ENCODE measurements at places on chromosomes 2 and 18. TPM values are rescaled to one million over a fixed set of nuclear protein-coding genes. Genes with fewer than 3 reads are reported as not detected.

GRCh38 chr2:40123746-40124145 is 328.1 kb downstream of the SLC8A1 start:
- no peak for DNase-seq

DNA sequence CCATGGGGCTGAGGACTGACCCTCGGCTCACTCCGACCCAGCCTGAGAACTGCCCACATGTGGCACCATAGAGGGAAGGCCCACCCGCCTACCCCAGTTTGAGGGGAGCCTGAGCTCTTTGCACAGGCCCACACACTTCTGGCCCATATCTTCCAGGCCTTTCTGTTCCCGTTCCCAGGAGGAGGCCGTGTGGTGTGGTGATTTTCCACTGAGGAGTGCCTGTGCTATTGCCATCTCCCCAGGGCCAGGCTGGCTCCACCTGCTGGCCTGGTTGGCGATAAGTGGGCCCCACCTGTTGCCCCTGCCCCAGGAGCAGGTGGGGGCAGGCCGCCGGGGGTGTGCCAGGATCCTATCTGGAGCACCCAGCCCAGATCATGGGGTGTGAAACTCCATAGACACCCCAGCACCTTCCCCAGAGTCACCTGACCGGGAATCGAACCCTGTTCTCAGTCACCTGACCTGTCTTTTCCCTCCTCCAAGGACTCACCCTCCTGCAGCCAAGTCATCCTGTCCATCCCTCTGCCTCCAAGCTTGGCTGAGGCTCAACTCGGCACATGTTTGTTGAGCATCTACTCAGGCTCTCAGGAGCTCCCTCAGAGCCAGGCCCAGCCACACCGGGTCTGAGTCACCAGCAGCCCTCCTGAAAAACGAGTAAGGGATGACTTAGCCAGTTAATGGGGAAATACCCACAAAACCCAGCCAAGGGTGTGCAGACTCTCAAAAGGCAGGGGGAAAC is 120.1 kb downstream of the CYP26B1 start:
- DNase-seq, result peak; percentile 67

DNA sequence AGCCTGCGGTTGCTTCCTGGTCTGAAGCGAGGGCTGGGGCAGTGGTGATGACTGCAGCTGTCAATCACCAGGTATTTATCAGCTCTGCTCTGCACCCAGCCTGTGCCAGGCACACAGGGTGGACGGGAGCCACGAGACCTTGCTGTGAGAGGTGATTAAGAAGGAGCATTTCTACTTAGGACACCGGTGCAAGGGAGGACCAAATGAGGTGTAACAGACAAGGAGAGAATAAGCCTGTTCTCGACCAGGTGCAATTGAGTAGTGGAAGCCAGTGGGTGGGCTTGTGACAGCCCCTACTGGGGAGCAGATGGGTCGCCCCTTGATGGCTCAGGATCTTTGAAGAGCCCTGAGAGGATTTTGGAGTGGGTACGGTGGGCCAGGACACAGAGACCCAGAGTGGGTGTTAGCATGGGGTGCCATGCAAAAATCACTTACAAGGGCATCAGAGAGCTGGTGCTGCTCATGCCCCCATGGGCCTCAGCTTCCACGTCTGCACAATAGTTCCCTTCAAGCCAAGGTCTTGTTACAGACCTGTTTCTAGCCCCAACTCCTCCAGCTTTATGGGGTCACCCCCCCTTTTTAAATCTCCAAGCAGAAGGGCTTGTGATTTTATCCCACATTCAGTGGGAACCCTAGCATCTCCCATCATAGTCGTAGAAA is 24.6 kb downstream of the GPR55 start:
- DNase-seq, result peak; percentile 50

Gene AQP12B
- total RNA-seq, result not detected

DNA sequence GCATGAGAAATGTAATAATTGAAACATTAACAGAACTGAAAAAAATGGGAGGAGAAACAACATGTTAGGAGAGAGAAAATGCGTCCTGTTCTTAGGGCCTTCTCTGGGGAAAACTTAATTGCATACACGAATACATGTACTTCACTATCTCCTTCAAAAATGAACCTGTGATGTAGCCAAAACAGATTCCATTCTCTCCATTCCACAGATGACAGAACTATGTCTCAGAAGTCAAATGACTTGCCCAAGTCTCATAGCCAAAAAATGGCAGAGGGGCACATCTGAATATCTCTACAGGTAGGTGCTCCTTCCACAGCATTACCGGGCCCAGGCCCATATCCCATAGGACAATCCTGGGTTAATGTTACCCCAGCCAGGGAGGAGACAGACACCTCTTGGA is 3.9 kb upstream of the DCTN1 start:
- no peak for DNase-seq

DNA sequence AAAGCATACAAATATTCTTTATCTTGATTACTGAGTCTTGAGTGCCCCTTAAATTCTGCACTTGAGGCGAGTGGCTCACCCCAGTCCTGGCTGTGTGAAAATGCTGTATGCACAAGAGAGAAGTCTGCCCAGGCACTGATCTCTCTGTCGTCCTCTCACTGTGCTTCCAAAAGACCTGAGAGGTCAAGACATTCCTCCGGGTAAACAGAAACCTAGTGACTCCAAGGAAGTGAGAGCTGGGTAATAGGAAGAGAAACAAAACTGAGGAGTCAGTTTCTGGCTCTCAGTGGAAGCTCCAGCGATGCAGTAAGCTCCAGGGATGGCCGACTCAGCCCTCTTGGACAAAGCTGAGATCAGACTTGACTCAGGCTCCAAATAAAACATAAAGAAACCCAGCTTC is 70.9 kb downstream of the AAK1 start:
- peak; percentile 63 for DNase-seq

DNA sequence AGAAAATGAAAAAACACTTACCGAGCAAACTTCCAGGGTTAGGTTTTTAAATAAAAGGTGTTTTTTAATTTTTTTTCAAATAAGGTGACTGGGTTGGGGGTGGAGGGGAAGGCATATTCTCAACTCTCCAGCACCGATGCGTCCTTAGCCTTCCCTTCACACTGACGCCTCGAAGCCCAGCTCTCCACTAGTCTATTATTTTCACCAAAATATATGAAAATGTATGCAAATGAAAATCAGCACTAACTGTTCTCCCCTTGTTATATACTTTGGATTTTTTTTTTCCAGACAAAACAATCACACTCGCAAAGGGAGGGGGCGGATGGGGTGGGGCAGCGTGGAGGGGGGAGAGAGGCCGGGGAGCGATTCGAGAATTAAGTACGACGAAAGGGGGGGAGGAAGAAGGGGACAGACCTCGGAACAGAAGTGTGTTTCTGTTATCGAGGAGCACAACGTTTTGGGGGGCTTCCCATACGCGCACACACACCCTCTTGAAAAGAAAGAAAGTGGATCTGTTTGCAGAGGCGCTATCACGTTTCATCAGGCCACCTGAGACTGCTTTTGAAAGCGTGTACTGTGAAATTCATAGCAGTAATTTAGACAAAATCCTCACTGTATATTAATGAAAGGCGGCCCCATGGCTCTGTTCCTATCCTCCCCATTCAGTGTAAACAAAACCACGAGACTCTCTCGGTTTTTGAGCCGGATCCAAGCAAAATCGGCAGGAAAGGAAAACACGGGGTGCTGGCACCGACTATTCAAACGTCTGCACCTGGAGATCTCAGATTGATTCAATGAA is 2.4 kb upstream of the POU3F3 start:
- DNase-seq, result no peak

GRCh38 chr2:48885841-48886240 is 130.3 kb upstream of the LHCGR start:
- DNase-seq, result no peak

- DNase-seq, result no peak
Measured at GRCh38 chr2:38180754-38181153, 104.8 kb upstream of the CYP1B1 start.

DNA sequence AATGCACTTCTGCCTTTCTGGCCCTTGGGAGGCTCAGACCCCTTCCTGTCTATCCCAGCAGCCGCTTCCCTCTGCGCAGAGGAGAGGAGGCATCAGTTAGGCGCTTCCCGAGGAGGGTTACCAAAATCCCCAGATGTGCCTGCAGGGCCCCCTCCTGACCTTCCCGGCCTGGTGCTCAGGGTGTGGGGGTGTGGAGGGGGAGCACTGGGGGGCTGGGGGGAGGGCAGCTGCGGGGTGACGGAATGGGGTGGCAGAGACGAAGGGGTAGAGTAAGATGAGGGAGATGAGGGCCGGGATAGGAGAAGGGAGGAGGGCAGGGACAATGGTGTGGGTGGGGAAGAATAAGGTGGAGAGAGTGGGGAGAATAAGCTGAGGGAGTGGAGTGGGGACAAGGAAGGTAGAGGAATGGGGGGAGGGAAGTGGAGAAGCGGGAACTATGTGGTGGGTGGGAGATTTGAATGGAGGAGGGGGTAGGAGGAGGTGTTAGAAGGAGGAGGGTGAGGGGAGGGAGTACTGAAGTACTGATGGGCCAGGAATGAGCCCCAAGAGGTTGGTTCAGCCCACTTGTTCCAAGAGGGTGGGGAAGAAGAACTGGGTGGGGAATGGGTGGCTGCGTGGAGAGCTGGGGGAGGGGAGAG is 6.5 kb upstream of the ZAP70 start:
- no peak for DNase-seq

GRCh38 chr18:41761333-41762018 is 193.6 kb upstream of the PIK3C3 start:
- DNase-seq, result no peak

Gene KCNG2
- 1.1 TPM for total RNA-seq

DNA sequence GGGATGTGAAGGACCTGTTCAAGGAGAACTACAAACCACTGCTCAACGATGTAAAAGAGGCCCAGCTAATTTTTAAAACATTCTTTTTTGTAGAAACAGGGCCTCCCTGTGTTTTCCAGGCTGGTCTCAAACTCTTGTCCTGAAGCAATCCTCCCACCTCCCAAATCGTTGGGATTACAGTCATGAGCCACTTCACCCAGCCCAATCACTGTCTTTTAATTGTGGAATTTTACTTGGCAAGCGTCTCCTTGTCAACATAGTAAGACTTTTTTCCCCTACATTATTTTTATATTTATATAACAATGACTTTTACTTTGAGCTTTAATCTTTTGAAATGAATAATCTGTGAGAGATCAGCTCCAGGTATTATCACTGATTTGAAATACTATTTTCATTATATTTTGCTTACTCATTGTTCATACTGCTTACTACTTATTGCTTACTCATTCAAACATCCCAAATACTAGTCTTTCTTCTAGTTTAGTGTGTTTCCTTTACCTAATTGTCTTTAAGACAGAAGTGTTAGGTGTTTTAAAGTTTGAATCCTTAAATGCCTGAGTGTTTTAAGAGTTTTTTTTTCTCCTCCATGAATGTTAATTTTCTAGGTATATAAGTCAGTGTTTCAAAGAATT is 48.9 kb downstream of the PTPN4 start:
- DNase-seq, result no peak

DNA sequence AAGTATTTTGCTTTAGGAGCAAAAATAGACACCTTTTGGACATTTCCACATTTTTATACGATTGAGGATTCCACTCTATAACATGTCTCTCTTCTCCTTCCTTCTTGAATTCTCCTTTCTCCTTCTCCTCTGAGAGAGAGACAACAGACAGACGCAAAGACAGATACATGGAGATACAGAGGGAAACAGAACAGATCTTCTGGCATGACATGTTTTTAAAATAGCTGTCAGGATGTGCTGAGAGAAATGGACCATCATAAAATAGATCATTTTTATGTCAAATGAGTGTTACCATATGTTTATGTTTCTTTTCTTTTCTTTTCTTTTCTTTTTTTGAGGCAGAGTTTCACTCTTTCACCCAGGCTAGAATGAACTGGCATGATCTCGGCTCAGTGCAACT is 44.4 kb upstream of the ZNF532 start:
- no peak for DNase-seq

Gene WDFY1
- total RNA-seq, result 56.5 TPM

GRCh38 chr18:38262661-38263060 is 697.1 kb upstream of the CELF4 start:
- DNase-seq, result no peak

DNA sequence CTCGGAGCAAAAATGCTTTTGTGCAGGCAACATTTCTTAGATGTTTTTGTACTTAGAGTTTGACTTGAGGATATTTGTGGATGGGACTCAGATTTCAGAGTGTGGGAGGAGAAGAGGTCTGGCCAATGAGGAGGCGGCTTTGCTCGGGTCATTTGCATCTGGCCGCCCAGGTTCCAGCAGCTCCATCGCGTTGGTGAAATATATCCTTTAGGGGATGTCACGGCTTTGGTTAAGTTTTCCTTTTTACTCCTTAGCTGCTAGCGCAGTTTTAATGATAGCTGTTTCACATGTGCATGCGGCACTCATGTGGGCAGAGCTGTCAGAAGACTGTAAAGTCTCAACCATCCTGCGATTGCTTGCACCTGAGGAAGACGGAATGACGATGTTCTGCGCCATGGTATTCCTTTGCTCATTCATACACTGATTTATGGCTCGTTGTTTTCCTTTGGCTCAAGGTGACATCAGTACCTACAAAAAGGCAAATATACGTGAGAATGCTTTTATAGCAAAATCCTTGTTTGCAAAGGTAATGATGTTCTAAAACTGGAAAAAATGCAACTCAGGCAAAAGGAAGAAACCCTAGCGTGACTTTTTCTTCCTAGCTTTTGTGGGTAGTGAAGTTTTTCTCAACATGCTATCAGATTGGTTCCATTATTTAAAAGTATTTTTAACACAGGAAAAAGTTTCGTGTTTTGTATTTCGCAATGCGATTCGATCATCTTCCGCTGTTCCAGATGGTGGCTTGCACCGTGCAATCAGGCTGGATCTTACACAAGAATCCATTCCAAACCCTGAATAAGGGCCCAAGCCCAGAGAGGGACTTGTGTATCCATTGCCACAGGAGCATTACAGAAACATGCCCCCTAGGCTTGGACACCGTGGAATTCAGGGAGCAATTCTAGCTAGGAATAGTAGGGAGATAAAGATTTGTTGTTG is 70.5 kb upstream of the ZNF516 start:
- peak; percentile 80 for DNase-seq

Gene TEKT4
- total RNA-seq, result not detected

Gene IL1A
- total RNA-seq, result not detected

Gene LDLRAD4
- total RNA-seq, result 112 TPM

DNA sequence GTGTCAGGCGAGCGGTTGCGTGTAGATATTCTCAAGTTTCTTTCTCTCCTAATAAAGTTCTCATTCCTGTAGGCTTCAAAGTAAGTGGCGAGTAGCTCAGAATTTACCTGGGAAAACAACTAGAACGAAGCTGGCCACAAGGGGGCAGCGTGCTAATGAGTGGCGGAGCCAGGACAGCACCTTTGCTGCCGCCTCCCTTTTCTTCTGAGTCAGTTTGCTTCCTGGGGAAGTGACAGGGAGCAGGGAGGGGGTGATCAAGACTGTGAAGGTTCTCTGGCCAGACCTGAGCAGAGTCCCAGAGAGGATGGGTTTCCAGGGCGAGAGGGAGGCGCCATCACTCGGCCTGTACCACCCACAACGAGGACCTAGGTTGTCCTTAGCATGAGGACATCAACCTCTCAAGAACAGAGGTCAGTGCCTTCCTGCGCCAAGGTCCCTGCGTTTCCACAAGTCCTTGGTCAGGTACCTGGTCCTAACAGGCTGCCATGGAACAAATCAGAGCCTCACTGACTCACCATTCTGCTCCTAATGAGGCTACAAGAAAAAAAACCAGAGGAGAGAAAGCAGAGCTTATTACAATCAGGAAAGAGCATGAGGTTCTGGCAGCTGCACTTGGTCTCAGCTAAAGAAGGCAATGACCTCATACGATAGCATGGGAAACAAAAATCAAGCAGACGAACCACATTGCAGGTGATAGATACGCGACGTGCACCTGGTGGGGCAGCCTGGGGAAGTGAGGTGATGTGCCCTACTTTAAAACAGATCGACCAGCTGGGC is 98.7 kb downstream of the PLB1 start:
- DNase-seq, result peak; percentile 92

GRCh38 chr2:186467421-186467820 is 18.6 kb upstream of the ZC3H15 start:
- DNase-seq, result no peak

Gene SRSF7
- 117 TPM for total RNA-seq

- DNase-seq, result no peak
Measured at GRCh38 chr2:62042400-62042799, 136.9 kb downstream of the COMMD1 start.

Measured in aorta (tissue), 5 donors.